Upper lobe of right lung (tissue), 1 donor: ENCODE measurements at places on chromosomes 13 and 19. TPM values are rescaled to one million over a fixed set of nuclear protein-coding genes. Genes with fewer than 3 reads are reported as not detected.

DNA sequence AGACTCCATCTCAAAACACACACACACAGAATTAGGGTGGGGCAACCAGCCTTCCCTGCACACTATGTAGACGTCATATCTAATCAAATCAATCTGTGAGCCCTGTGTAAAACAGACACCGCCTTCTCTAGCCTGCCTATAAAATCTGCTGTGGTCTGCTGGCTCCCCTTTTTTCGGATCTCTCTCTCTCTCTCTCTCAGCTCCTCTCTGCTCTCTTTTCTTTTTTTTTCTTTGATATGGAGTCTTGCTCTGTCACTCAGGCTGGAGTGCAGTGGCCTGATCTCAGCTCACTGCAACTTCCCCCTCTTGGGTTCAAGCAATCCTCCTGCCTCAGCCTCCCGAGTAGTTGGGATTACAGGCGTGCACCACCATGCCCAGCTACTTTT is 11.8 kb upstream of the CD70 start:
- H3K36me3 ChIP-seq: no peaks in the 10 kb centered on the region
- no peak overlapping the region for H3K27ac ChIP-seq
- no peak overlapping the region for H3K4me3 ChIP-seq
- H3K27me3 ChIP-seq: no peaks in the 10 kb centered on the region
- no peak for DNase-seq
- no peaks in the 10 kb centered on the region for H3K4me1 ChIP-seq

DNA sequence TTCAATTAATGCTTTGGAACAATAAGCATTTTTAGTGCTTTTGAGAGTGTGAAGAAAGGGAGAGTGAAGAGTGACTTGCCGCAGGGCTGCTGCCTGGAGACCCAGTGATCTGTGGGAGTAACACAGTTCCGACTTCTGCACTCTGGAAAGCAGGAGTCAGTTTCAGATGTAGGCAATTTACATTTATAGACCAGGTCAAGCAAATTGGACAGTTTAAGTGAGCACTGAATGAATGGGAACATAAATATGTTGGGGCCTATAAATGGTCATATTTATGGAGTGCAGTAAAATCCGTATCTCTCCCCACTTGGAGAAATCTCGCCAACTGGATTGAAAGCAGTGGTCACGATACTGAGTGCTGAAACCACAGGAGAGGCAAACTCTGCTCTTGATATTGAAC is 9.4 kb upstream of the SHISA2 start:
- H3K27me3 ChIP-seq: no peaks in the 10 kb centered on the region
- H3K4me3 ChIP-seq: no peak overlapping the region
- no peaks in the 10 kb centered on the region for H3K4me1 ChIP-seq
- no peak overlapping the region for H3K27ac ChIP-seq

GRCh38 chr13:28471421-28471820 is 23.5 kb downstream of the FLT1 start:
- no peak for DNase-seq

GRCh38 chr13:103656311-103656710 is 590.1 kb upstream of the SLC10A2 start:
- no peak overlapping the region for H3K27ac ChIP-seq
- no peaks in the 10 kb centered on the region for H3K4me1 ChIP-seq
- no peak overlapping the region for H3K4me3 ChIP-seq
- no peak for DNase-seq

GRCh38 chr19:38061294-38061693 is 154.3 kb downstream of the SIPA1L3 start:
- H3K4me3 ChIP-seq: no peak overlapping the region
- H3K27me3 ChIP-seq: no peaks in the 10 kb centered on the region
- no peak for DNase-seq
- H3K4me1 ChIP-seq: peaks cover 10% of the 10 kb centered on the region
- H3K36me3 ChIP-seq: no peaks in the 10 kb centered on the region

GRCh38 chr13:28659621-28659970 is 666 bp downstream of the POMP start:
- peaks cover 26% of the 10 kb centered on the region for H3K4me1 ChIP-seq
- DNase-seq: no peak
- peaks cover 24% of the 10 kb centered on the region for H3K36me3 ChIP-seq

The RASA3 gene
- 17.3 TPM for total RNA-seq

The KL gene
- total RNA-seq: 12.5 TPM

GRCh38 chr13:109631069-109631468 is 155.3 kb downstream of the IRS2 start:
- H3K36me3 ChIP-seq: no peaks in the 10 kb centered on the region
- H3K4me3 ChIP-seq: no peak overlapping the region
- no peaks in the 10 kb centered on the region for H3K4me1 ChIP-seq
- H3K27me3 ChIP-seq: no peaks in the 10 kb centered on the region
- H3K27ac ChIP-seq: no peak overlapping the region

DNA sequence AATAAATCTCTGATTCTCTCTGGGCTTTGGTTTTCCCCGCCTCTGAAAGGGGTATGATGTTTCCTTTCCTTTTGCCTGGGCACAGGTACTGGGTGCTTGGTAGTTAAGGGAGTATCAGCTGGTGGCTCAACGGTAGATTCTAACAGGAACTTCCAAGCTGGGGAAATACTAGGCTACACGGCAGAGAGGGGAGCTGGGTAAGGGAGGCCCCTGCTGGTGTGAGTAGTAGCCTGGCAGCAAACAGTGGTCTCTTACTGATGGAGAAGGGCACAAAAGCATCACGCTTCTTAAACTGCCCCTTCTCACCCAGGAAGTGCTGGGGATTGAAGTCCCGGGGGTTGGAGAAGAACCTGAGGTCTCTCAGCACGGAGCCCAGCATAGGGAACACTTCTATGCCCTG is 26.9 kb upstream of the CYP2A7 start:
- no peak overlapping the region for H3K27ac ChIP-seq
- H3K4me3 ChIP-seq: no peak overlapping the region
- H3K36me3 ChIP-seq: no peaks in the 10 kb centered on the region

- no peak overlapping the region for H3K27ac ChIP-seq
- no peak overlapping the region for H3K4me3 ChIP-seq
- no peak for DNase-seq
- no peaks in the 10 kb centered on the region for H3K36me3 ChIP-seq
- no peaks in the 10 kb centered on the region for H3K27me3 ChIP-seq
- H3K4me1 ChIP-seq: no peaks in the 10 kb centered on the region
These were observed 789.7 kb upstream of the PRR20A start for GRCh38 chr13:56351041-56351440.

The SIGLEC7 gene
- total RNA-seq: 11.0 TPM

DNA sequence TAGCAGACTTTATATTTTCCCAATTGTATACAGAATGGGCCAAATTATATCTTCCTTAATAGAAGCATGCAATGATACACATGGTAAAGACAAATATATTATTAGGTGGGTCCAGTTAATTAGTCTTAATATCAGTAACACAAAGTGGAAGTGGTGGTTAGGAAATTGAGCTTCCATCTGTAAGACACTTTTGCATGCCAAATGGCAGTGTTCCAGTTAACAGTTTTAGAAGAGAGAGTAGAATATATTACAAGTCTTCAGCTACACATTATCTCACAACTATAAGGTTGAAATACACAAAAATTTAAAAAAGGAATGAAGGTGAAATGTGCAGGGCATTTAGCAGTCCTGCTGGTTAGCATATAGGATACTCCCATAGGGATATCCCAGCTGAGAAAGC is 536.5 kb downstream of the PCDH9 start:
- H3K4me3 ChIP-seq: no peak overlapping the region
- H3K36me3 ChIP-seq: no peaks in the 10 kb centered on the region
- H3K27me3 ChIP-seq: no peaks in the 10 kb centered on the region
- DNase-seq: no peak

The ZNF699 gene
- total RNA-seq: 5.3 TPM

The ZNF585A gene
- 12.7 TPM for total RNA-seq
